ENCODE measurements at places on chromosomes 7 and 10.
A peak's percentile ranks its signal among the peaks of the same experiment; 100 is the strongest.

- DNase-seq: no peak
Measured at GRCh38 chr7:133750287-133750686, 376.9 kb upstream of the LRGUK start.

- no peak for DNase-seq
Measured at GRCh38 chr10:111078505-111079185, 1.8 kb downstream of the ADRA2A start.

DNA sequence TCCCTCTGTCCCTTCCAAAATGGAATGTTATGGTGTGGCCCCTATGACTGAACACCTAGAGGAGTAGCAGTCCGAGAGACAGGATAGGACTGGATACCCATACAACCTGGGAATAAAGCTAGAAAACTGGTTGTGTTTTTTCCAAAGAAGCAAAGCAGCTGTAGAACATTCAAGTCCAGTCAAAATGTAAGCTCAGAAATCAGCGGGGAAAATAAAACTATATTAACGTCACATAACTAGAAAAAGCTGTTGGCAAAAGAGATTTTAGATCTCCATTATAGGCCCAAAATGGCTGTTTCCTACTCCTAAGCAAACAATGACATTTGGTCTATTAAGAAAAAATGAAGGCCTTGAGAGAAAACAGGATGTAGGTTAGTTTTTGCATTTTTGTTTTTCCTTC is 177.7 kb downstream of the PTN start:
- no peak for DNase-seq

GRCh38 chr10:101695404-101695890 is 477 bp upstream of the FBXW4 start:
- peak; percentile 48 for DNase-seq

DNA sequence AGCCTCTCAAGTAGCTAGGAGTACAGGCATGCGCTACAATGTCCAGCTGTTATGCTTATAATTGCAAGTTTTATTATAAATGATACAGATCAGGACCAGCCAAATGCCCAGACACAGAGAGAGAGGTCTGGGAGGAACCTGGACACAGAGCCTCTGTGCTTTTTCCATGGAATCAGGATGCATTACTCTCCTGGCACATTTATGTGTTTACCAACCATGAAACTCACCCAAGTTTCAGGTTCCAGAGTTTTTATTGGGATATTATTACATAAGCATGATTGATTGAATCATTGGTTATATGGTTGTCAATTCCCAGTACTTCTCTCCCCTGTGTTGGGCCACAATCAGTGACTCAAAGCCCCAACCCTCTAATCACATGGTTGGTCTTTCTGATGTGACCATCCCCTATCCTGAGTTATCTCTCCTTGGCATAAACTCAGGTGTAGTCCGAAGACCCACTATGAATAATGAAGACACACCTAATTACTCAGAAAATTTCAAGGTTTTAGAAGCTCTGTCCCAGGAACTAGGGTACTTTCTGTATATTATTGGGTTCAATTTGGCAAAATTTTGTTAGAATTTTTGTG is 30.6 kb downstream of the MXI1 start:
- DNase-seq: no peak

GRCh38 chr10:68870545-68871104 is 30.5 kb upstream of the DDX50 start:
- no peak for DNase-seq

DNA sequence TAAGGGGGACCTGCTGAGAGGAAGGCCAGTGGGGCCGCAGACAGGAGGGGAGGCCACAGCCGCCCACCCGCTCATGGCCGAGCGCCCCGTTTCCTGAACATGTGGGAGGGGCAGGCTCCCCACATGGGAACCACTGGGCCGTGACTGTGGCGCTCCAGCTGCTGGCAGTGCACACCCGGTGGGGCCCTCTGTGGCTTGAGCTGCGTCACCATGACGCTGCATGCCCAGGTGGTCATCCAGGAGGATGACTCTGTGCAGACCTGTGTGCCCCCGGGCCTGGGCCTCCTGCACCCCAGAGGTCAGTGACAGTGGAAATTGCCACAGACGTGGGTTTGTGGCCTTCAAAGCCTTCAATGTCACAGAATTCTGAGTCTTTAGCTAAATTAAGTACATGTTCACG is 85.1 kb downstream of the MGMT start:
- DNase-seq: no peak

DNA sequence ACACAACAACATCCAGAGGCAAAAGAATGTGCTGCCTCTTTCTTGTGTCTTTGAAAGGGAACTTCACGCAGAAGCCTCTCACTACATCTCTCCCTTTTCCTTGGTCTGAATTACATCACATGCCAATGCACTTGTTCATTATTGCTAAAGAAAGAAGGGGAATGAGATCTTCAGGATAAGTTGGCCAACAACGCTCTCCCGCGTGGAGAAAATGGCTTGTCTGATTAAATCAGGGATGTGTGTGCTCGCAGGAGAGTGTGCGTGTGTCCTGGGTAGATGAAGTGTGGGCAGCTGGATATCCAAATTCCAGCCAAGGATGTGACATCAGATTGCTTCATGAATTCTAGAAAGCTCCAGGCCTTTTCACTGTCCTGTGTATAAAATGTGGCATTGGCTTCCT is 541.6 kb upstream of the FZD8 start:
- DNase-seq: no peak

- DNase-seq: no peak
Measured at GRCh38 chr10:14624600-14624999, 150.1 kb downstream of the FAM107B start.

Measured in NCI-H1417 (cell line).